ENCODE measurements at places on chromosomes 6 and 20.

DNA sequence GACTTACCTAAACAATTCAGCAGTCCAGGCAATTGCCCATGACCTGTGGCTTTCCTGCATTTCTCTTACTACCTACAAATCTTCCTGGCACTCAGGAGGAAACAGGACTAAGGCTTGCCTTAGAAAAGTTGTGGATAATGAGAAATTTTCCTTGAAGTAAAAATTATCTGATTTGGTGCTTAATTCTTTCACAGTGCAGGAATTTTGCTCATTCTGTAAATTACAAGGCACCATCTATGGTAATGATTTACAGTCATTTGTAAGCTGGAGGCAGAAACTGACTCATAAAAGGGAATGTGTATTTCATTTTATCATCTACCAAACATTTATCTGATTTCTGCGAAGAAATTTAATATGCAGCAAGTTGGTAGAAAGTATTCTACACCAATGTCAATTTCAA, 211.5 kb upstream of the FKBP1C start:
- no peak for DNase-seq

GRCh38 chr6:153047386-153047785, 44.9 kb upstream of the MTRF1L start:
- DNase-seq = no peak

GRCh38 chr6:72936766-72937559, 288.3 kb downstream of the KHDC1L start:
- DNase-seq = no peak

- DNase-seq = no peak
Observed at GRCh38 chr6:158531970-158532369, 27.9 kb upstream of the TMEM181 start.

GRCh38 chr6:132685009-132685408, 26.0 kb upstream of the TAAR1 start:
- DNase-seq = no peak

GRCh38 chr6:31385041-31385440, 18.4 kb upstream of the MICA start:
- no peak for DNase-seq

DNA sequence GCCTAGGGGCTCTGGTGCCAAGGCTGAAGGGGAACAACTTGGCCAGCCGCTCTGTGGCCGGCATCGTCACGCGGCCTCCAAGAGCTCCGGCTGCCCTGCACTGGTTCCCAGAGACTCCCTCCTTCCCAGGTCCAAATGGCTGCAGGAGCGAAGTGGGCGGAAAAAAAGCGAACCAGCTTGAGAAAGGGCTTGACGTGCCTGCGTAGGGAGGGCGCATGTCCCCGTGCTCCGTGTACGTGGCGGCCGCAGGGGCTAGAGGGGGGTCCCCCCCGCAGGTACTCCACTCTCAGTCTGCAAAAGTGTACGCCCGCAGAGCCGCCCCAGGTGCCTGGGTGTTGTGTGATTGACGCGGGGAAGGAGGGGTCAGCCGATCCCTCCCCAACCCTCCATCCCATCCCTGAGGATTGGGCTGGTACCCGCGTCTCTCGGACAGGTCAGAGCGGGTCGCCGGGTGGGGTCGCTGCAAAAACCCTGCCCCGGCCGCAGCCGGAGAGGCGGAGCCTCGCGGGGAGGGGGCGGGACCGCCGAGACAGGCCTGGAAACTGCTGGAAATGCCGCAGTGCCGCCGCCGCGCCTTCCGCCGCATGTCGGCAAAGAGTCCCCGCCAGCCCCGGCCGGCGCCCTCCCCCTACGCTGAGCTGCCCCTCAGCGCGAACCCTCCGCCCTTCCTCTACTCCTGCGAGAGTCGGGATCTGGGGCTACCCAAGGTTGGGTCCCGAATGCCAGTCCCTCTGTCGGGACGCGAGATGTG, 814 bp upstream of the HSP90AB1 start:
- DNase-seq = peak; percentile 89

DNA sequence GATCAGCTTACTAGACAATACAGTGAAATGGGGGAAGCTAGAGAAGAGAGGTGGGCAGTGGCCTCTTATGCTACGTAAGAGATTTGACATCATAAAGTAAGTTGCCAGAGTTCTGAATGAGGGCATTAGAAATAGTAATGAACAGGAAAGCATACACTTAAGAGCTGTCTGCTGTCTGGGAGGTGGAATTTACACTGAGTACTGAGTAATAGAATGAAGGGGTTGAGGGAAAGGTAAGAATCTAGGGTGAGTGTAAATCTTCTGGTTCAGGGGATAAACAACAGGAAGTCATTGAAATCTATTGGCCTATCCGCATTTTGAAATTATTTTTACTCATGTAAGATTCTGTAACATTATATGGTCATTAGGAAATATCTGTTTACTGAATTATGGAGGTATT, 35.8 kb downstream of the HLA-DMB start:
- no peak for DNase-seq

DNA sequence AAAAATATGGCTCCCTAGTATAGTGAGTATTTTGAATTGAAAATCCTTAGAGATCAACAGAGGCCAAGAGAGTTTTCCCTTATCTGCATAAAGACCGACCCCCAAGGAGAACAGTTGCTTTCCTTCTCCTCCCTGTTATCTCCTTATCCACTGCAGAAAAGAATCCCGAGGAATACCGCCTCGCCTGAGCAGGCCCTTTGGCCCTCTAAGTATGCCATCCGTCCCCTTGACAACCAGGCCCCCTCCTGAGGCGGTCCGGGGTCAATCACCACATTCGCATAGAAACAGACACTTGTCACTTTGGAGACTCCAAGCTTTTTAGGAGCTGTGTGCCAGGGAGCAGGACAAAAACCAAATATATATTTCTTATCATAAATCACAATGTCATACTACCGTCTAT, 15.9 kb upstream of the GGTLC1 start:
- DNase-seq = no peak

DNA sequence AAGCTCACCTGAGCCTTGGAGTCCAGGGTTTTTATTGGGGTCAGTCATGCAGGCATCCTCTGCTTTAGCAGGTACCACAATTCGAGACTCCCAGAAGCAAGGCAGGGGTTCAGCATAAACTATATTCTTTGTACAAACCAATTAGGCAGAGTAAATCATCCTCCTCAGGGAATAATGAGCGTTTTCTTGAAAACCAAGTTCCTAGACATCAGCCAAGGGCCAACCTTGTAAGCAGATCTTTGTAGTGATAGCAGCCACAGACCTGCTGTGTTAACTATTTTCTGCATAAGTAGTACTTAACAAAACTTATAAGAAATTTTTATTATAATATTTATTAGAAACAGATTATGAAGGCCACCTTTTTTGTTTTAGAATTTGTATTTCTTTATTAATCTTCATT, 74.7 kb downstream of the STXBP5 start:
- no peak for DNase-seq

DNA sequence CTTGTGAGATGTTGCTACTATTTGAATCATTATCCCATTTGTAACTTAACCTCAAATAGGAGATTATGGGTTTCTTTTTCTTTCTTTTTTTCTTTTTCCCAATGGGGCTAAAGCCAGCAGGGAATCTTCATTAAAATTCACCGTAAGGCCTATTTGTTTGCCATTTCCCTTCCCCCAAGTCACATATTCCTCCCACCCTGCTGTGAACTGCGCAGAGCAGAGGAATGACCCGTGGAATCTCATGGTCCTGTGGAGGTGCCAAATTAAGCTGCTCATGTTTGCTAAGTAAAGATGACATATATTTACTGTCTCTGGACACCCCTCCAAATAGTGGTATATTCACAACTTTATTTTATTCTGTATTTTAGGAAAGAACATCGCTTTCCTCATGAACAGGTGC, 699.3 kb downstream of the RNF144B start:
- DNase-seq = no peak

- peak; percentile 17 for DNase-seq
Observed at GRCh38 chr6:21593927-21594415, 420 bp downstream of the SOX4 start.

DNA sequence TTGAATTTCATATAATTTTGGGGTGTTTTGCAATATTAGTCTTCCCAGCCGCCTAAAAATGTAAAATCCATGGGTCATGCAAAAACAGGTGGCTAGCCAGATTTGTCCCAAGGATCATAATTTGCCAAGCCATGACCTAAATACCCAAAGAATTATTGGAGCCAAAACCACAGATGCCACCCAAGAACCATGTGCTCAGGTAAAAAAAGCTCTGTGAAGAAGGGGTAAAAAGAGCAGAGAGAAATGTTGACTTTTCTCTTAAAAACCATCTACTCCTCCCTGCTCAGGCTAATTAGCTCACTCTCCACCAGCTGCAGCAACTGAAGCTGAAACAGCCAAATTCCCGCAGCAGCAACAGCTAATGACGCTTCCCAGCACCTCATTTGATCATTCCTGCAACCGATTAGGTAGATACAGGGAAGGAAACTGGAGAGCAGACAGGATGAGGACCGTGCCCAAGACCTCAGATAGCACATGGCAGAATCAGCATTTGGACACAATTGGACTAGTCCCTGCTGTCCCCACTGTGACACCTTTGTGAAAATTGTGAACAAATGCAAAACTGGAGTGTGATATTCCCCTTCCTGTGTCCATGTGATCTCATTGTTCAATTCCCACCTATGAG, 107.9 kb upstream of the NXT1 start:
- no peak for DNase-seq

- peak; percentile 14 for DNase-seq
Observed at GRCh38 chr6:99612551-99613408, 6.1 kb downstream of the PRDM13 start.

DNA sequence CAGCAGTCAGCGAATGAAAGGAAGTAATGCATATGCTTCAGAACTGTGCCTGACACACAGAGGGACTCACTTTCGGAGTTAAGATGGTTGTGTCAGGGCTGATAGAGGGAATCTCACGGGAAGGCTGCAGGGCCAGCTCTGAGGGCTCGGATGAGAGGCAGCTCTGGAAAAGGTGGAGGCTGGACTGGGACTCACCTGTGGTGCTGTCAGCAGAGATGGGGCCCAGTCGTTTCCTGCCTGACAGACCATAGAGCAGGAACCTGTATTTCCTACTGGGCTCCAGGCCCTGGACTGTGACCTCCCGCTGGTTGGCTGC, 9.3 kb downstream of the CYP21A2 start:
- DNase-seq = no peak

DNA sequence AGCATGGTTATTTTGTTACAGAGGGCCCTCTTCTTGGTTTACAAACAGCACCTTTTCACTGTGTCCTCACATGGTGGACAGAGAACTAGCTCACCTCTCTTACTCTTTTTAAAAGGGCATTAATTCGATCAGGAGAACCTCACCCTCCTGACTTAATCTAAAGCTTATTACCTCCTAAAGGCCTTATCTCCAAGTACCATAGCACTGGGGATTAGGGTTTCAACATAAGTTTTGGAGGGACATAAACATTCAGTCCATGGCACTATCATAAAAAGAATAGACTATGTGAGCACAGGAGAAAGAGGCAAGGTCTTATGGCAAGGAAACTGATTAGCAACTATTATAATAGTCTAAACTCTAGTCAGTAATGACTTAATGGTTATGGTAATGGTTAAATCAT, 736.2 kb upstream of the ADGRB3 start:
- DNase-seq = no peak

GRCh38 chr6:97009781-97010492, 85.4 kb downstream of the KLHL32 start:
- DNase-seq = no peak

- no peak for DNase-seq
Observed at GRCh38 chr20:8421981-8422380, 289.9 kb downstream of the PLCB1 start.

DNA sequence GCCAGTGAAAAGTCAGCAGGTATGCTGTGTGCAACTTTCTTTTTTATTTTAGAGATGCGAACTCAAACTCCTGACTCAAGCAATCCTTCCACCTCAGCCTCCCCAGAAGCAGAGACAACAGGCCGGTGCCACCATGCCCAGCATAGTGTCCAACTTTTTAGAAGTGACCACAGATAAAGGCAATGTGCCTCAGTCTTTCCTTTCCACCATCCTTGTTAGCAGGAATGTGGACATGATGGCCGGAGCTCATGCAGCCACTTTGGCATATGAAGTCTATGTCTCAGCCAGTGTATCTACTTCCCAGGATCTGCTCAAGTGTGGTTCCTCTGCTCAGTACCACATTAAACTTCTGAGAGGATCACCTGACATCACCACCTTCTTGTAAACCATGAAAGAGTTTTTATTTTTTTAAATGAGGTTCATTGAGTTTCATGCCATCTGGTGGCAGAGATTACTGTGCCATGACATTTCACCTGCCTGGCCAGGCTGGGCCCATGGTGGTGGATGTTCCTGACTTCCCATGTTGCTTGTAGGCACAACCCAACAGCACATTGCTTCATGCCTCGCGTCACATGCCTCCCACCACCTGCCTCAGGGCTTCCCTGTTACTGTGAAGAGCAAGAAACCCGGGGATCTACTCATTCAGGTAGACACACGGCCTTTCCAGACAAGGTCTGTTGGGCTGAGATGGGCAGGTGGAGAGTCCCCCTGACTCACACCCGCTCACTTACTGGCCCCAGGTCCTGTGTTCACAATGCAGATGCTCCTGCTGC, 216.5 kb downstream of the LY86 start:
- no peak for DNase-seq

GRCh38 chr6:75551367-75551952, 50.2 kb upstream of the SENP6 start:
- DNase-seq = no peak

GRCh38 chr6:3724451-3725144, 26.9 kb downstream of the PXDC1 start:
- no peak for DNase-seq
